ENCODE measurements at places on chromosomes 2 and 18. TPM values are rescaled to one million over a fixed set of nuclear protein-coding genes. Genes with fewer than 3 reads are reported as not detected.

Gene KCNS3
- 4.6 TPM for total RNA-seq

Gene ERCC3
- total RNA-seq = 43.7 TPM

Gene FLACC1
- 3.7 TPM for total RNA-seq

Gene DYNAP
- not detected for total RNA-seq

Gene CTLA4
- not detected for total RNA-seq

Gene MEP1B
- 0.54 TPM for total RNA-seq

Gene GAD1
- 154 TPM for total RNA-seq

Gene DNAJC5G
- total RNA-seq = 1.3 TPM

Gene RBM44
- total RNA-seq = 2.2 TPM

Gene POTEJ
- 0.45 TPM for total RNA-seq

Gene L3MBTL4
- 2.9 TPM for total RNA-seq

Gene SP110
- total RNA-seq = 6.0 TPM

Gene RGPD5
- total RNA-seq = 122 TPM

Gene SLC35F6
- 18.3 TPM for total RNA-seq

Gene MREG
- 8.8 TPM for total RNA-seq

Gene QPCT
- 16.5 TPM for total RNA-seq

Gene VWC2L
- 4.3 TPM for total RNA-seq

Gene INHA
- 0.54 TPM for total RNA-seq

Gene ASB18
- total RNA-seq = 0.45 TPM

Gene PLEKHB2
- 90.0 TPM for total RNA-seq

Gene DAW1
- total RNA-seq = 2.8 TPM

Gene ATOH8
- 13.2 TPM for total RNA-seq

Gene CDK15
- 0.18 TPM for total RNA-seq

Gene MDH1
- total RNA-seq = 123 TPM

Gene GALNT13
- total RNA-seq = 14.2 TPM

Gene ANO7
- 0.54 TPM for total RNA-seq

Gene ANKRD30B
- 3.0 TPM for total RNA-seq

Gene MSTN
- total RNA-seq = 5.2 TPM

Gene METTL5
- total RNA-seq = 31.8 TPM

Gene RAD51AP2
- total RNA-seq = 0.54 TPM

Gene CDKL4
- 5.6 TPM for total RNA-seq

Gene NR4A2
- total RNA-seq = 0.45 TPM

Gene RSAD2
- total RNA-seq = 1.5 TPM

Gene CCDC148
- 13.5 TPM for total RNA-seq

Gene FBXO41
- total RNA-seq = 17.1 TPM

Gene MRPS9
- total RNA-seq = 11.3 TPM

Gene UGT1A6
- total RNA-seq = not detected

Gene LONRF2
- total RNA-seq = 36.1 TPM

Gene MALL
- total RNA-seq = 2.4 TPM

Gene CIB4
- total RNA-seq = not detected

Gene CCBE1
- total RNA-seq = 4.3 TPM

Gene DAPL1
- total RNA-seq = 1.6 TPM

Gene PROC
- 0.18 TPM for total RNA-seq

Gene COL4A4
- 3.0 TPM for total RNA-seq

Gene INPP5D
- total RNA-seq = 4.9 TPM

Gene ALPP
- not detected for total RNA-seq

Gene SGO2
- total RNA-seq = 13.9 TPM

Gene FOXD4L1
- total RNA-seq = 0.27 TPM

Gene ATL2
- total RNA-seq = 88.8 TPM

Gene VWA3B
- 0.73 TPM for total RNA-seq

Gene FIGN
- 22.1 TPM for total RNA-seq

Gene NYAP2
- 21.1 TPM for total RNA-seq
